ENCODE measurements at places on chromosomes 7 and 10.

GRCh38 chr7:115822801-115823200 lies 207.8 kb downstream of the TFEC start:
- DNase-seq, result no peak

DNA sequence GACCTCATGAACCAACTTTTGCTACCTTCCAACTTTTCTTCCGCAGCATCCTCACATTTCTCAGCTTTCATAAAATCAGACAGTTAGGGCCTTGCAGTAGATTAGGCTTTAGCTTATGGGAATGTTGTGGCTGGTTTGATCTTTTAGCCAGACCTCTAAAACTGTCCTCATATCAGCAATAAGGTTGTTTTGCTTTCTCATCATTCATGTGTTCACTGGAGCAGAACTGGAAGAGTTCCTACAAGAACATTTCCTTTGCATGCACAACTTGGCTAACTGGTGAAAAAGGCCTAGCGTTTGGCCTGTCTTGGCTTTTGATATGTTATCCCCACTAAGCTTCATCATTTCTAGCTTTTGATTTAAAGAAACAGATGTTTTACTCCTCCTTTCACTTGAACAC lies 130.0 kb upstream of the LRRTM3 start:
- DNase-seq, result no peak

GRCh38 chr10:91597197-91597881 lies 35.5 kb downstream of the PPP1R3C start:
- DNase-seq, result no peak

DNA sequence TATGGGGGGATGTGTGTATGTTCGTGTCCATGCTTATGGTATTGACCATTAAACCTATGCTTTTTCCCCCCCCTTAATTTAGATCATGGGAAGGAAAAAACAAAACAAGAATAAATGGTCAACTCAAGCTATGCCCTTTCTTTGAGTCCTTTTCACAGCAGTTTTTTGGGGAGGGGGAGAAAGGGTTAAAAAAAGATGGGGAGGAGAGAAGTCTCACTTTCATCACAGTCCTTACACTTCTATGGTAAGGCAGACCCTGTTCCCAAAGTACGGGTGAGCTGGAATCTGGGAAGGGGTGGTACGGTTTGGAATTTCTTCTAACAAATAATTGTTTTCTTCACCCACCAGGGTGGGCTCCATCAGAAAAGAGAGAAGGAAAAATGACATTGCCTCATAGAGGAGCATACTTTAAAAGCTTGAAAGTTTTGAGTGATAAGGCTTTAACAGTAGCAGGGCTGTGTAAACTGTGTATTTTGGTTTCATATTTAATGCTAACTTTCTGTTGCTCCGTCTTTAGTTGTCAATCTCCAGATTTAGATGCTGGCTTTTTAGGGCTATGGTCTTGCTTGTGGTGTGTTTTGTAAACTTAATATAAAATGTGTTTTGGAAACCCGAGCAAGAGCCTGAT lies 180.1 kb downstream of the TCF7L2 start:
- DNase-seq, result no peak

DNA sequence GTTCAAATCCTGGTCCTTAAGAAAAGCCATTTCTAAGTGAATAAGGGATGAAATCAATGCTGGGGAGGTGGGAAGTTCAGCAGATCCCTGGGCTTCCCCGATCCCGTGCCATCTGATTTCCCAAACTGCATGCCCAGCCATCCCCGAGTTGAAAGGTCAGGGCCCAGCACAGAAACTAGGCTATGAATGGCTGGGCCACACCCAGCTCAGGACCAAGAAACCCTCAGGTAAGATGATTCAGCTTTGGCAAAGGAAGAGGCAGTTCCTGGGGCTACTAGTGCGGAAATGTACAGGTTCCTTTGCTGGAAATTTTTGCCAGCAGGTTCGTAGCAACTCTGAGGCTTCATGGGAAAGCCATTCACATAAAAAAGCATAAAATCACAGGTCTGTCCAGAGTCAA lies 182.7 kb downstream of the FAM107B start:
- no peak for DNase-seq

- no peak for DNase-seq
These were observed 198.7 kb downstream of the ZNF438 start for GRCh38 chr10:30832749-30833627.

GRCh38 chr7:134330974-134331373 lies 14.2 kb upstream of the SLC35B4 start:
- DNase-seq, result no peak

DNA sequence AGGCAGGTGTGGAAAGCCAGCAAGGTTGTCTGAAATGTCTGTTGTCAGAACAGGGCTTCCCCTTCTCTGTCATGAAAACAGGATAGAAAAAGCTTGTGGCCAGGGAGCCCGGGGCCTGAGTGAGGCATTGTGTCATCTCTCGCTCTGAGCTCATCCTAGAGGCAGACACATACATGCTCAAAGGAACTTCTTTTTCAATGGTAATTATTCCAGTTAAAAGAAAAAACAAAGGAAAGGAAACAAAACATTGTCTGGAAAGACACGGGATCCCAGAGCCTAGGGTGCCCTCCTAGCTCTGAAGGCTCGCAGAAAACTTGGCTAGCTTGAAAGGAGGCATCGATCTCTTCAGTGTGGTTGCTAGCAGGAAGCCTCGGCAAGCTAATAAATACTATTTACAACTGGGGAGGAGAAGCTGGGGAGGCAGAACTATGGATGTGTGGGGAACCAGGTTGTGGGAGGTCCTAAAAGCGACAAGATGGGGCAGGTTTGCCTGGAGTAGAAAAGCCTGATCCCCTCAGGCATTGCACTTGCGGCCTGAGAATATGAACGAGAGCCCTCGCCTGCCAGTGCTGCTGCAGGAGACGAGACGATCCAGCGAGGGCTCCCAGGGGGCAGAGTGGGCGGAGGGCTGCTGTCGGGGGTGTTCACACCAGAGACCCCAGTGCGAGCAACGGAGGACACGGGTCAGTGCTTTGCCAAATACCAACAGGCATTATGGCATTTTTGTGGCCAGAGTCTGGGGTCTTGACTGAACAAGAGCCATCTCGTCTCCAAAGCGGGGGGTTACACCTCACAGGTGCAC lies 32.8 kb upstream of the DGKI start:
- DNase-seq, result peak; percentile 67

GRCh38 chr10:25724241-25724640 lies 209.8 kb upstream of the MYO3A start:
- no peak for DNase-seq

- DNase-seq, result peak; percentile 48
These were observed 33.4 kb upstream of the PLPP4 start for GRCh38 chr10:120423431-120424197.

- DNase-seq, result no peak
These were observed 31.1 kb upstream of the SLF2 start for GRCh38 chr10:100881556-100882213.

- peak; percentile 53 for DNase-seq
These were observed at the start of gene TFPI2 for GRCh38 chr7:93890464-93891068. TSS of gene TFPI2 (minus strand) at chr7:93890753. CDS start at chr7:93890678, 75 bp downstream.

DNA sequence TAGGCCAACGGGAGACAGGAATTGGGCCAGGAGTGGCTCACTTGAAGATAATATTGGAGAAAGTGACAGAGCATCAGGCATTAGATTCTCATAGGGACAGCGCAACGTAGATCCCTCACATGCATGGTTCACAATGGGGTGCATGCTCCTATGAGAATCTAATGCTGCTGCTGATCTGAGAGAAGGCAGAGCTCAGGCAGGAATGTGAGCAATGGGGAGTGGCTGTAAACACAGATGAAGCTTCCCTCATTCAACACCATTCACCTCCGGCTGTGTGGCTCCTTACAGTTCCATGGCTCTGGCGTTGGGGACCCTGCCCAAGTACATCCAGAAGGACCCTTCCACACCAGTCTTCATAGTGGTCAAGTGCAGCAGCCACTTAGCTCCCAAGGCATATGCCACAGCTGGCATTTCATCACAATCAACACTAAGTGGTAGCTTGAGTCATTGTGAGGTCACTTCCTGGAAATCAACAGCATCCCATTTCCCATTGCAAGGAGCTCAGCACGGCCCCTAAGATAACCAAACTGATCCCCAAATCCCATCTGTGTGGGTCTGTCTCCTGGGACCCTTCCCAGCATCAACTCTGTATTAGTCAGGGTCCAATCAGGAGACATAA lies 174.5 kb downstream of the TPST1 start:
- DNase-seq, result no peak

DNA sequence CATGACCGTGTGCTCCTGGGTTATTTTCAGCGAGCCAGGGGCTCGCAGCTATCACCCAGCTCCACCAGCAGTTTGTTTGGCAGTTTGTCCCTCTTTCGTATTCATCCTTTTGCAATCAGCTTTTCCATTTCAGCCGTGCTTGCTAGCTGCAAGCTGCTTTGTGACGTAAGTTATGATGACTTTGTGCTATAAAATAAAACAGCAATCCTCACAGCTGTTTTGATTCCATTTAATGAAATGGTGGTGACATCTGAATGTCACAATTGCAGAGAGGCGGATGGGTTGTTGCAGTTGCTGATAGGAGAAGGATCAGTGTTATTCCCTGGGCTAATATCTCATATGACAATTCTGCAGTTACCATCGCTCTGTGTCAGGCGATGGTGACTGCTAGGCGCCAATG lies 251.7 kb downstream of the SNX10 start:
- no peak for DNase-seq

GRCh38 chr10:35600193-35600592 lies 4.9 kb upstream of the GJD4 start:
- no peak for DNase-seq

- no peak for DNase-seq
These were observed 11.0 kb upstream of the ZNF853 start for GRCh38 chr7:6604458-6604857.

DNA sequence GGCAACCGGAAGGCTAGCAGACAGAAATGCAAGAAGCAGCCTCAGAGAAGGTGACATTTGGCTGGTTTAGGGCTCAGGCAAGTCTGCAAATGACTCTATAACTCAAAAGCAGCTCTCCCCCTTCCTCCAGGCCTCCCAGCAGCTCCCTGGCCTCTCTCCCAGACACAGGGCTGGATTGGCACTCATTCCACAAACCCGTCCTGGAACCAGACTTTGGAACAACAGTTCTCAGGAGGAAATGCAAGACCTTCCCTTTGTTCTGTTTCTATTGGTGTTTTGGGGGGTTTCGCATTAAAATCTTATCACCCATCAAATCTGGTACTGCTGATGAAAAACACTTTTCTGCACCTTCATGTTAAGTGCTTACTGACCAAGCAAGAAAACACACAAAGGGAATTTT lies 40.3 kb upstream of the EFCAB10 start:
- peak; percentile 87 for DNase-seq

DNA sequence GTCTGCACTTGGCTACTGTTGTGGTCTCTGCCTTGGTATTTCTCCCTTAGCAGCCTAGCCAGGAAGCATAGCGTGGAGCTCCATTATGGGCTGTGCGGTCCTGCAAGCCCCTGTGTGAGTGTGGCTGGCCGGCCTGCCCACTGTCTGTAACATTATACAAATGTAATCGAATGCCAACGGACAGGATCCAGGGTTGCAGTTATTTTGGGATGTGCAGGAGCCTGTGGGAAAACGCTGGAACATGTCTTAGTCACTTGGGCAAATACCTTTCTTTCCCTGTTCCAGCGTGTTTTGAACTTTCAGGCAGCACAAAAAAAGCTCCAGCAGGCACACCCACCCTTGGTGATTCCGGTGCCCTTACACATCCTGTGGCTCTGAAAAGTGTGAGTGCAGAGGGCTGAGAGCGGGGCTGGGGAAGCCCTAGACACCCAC lies 29.5 kb downstream of the BAG3 start:
- no peak for DNase-seq

GRCh38 chr10:132156382-132156781 lies 30.4 kb upstream of the DPYSL4 start:
- DNase-seq, result no peak

Measured in GM03348 (cell line).